Hepatic stellate cell (primary cell): ENCODE measurements at places on chromosomes 4 and X.
A peak's percentile ranks its signal among the peaks of the same experiment; 100 is the strongest.

DNA sequence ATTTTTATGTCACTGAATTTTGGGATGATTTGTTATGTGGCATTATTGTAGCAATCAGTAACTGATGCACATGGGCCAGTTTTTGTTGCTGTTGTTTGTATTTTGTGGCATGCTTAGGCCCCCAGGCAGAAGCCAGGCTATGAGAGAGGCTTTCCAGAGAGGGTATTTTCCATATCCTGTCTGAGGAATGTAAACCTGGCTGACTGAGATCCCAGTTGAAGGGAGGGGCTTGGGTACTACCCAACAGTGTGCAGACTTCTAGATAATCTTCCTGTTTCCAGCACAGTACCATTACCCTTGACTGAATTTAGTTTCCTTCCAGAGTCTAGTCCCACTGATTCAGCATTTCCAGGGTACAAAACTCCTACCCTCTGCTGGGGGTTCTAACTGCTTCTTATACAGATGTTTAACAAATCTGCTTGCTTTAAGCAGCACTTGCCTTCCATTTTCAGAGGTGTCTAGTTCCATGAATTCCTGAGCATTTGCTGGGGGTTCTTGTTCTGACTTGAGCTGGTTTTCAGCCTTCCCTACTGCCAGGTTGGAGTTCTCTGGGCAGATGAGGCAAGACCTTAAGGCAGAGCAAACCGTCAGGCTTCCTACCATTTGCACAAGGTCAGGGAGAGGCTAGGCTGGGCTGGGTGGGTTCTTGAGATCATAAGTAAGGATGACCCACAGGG, 104.7 kb upstream of the EGFL6 start:
- no peak for DNase-seq

GRCh38 chrX:1165535-1166196, 46.8 kb downstream of the CRLF2 start:
- DNase-seq, result peak; percentile 7

DNA sequence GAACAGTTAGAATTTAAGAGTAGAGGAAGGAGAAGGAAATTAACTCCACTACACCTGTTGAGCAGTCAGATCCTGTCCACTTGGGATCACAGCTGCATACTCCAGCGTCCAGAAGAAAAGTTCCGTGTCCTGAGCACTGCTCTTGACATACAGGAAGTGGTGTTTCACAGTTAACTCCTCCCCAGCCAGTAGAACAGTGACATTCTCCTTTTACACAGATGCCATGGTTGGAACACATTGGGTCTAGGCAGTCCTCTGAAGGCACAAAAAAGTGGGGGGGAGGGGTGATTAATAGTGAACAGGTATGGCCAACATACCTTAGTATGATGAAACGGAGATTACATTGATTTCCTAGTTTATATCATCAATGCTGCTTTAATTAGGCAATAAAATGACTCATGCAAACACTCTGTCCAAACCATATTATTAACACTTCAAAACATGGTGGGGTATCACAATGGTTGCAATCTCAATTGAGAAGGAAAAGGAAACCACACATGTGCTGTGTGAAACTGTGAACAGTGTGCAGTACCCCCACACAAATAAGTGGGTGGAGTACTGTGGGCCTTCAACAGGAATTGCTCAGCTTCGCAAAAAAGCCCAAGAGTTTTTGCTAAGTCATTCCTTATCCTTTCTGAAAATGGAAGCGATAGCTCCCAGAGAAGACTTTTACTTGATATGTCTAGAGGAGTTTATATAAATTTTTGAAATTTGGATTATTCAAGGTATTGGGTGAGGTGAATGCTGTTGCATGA, 295.6 kb downstream of the SH2D1A start:
- DNase-seq, result no peak

GRCh38 chr4:126756050-126756829, 876.5 kb upstream of the INTU start:
- no peak for DNase-seq

- DNase-seq, result no peak
Measured at GRCh38 chrX:134718966-134719317, 60.7 kb upstream of the PLAC1 start.
